ENCODE measurements at places on chromosomes 5 and 9. TPM values are rescaled to one million over a fixed set of nuclear protein-coding genes. Genes with fewer than 3 reads are reported as not detected.

GRCh38 chr9:138082918-138083636 is 205.5 kb downstream of the CACNA1B start:
- H3K4me1 ChIP-seq: no peaks in the 10 kb centered on the region
- H3K4me3 ChIP-seq: no peak overlapping the region
- H3K27ac ChIP-seq: no peak overlapping the region
- DNase-seq: peak; percentile 7
- no peaks in the 10 kb centered on the region for H3K36me3 ChIP-seq

DNA sequence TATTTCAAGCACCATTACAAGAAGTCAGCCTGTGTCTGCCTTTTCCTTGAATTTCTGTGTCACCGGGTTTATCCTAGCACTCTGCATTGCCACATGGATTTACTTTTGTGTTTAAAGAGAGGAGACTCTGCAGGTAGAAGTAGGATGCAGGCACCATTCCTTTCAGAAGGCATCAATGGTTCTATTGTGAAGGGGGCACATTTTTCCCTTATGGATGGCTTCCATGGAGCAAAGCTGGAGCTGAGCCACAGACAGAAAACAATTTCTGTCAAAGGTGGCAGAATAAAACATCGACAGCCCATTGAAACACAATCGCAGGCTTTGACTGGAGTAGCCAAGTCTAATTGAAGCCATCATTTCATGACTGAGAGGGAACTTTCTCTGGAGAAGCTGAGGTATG is 288.0 kb upstream of the ANKH start:
- H3K27ac ChIP-seq: no peak overlapping the region
- no peaks in the 10 kb centered on the region for H3K27me3 ChIP-seq
- no peak overlapping the region for H3K4me3 ChIP-seq
- no peaks in the 10 kb centered on the region for H3K4me1 ChIP-seq
- no peaks in the 10 kb centered on the region for H3K36me3 ChIP-seq

- H3K4me3 ChIP-seq: no peak overlapping the region
- H3K4me1 ChIP-seq: no peaks in the 10 kb centered on the region
- DNase-seq: no peak
- no peaks in the 10 kb centered on the region for H3K27me3 ChIP-seq
- no peaks in the 10 kb centered on the region for H3K36me3 ChIP-seq
- H3K27ac ChIP-seq: no peak overlapping the region
These were observed 103.5 kb downstream of the CDC42SE2 start for GRCh38 chr5:131367219-131367860.

DNA sequence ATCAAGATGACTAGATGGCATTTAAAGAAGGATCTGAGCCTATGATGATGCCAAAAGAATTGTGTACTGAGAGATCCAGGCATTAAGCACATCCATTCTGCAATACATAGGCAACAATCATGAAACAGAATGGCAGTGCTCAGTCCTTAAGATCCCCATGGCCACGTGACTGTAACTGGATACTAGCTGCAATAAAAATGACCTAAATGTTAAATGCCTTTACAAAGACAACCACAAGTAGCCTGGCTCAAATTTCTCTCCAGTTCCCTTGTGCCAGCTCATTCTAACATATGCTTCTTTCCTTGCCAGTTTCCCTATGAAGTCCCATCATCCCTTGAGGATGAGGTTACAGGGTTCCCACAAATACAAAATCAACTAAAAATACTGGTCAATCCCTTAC is 148.3 kb upstream of the GHR start:
- H3K27ac ChIP-seq: no peak overlapping the region
- H3K27me3 ChIP-seq: no peaks in the 10 kb centered on the region
- DNase-seq: no peak
- no peaks in the 10 kb centered on the region for H3K36me3 ChIP-seq
- H3K4me3 ChIP-seq: no peak overlapping the region

IFNA21 gene
- not detected for total RNA-seq

- H3K36me3 ChIP-seq: no peaks in the 10 kb centered on the region
- no peaks in the 10 kb centered on the region for H3K27me3 ChIP-seq
- H3K27ac ChIP-seq: no peak overlapping the region
- DNase-seq: no peak
- no peaks in the 10 kb centered on the region for H3K4me1 ChIP-seq
These were observed 3.2 kb upstream of the TERT start for GRCh38 chr5:1298067-1298551.

DNA sequence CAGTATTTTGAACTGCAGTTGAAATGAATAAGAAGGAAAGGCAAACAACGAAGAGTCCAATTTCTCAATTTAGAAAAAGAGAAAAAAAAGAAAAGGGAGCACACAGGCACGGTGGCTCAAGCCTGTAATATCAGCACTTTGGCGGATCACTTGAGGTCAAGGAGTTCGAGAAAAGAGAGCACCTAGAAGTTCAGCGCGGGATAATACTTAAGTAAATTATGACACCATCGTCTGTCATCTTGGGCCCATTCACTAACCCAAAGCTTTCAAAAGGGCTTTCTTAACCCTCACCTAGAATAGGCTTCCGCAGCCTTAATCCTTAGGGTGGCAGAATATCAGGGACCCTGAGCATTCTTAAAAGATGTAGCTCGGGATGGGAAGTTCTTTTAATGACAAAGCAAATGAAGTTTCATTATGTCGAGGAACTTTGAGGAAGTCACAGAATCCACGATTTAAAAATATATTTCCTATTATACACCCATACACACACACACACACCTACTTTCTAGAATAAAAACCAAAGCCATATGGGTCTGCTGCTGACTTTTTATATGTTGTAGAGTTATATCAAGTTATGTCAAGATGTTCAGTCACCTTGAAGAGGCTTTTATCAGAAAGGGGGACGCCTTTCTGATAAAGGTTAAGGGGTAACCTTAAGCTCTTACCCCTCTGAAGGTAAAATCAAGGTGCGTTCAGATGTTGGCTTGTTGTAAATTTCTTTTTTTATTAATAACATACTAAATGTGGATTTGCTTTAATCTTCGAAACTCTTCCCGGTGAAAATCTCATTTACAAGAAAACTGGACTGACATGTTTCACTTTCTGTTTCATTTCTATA is 602 bp upstream of the CD274 start:
- no peaks in the 10 kb centered on the region for H3K36me3 ChIP-seq
- H3K4me3 ChIP-seq: peak overlapping the region; percentile 63
- no peaks in the 10 kb centered on the region for H3K4me1 ChIP-seq
- no peak for DNase-seq
- peak overlapping the region; percentile 77 for H3K27ac ChIP-seq

PFN3 gene
- 27.5 TPM for total RNA-seq

MYMK gene
- total RNA-seq: not detected

IL13 gene
- total RNA-seq: 25.0 TPM

PCDH12 gene
- total RNA-seq: 0.31 TPM

DNA sequence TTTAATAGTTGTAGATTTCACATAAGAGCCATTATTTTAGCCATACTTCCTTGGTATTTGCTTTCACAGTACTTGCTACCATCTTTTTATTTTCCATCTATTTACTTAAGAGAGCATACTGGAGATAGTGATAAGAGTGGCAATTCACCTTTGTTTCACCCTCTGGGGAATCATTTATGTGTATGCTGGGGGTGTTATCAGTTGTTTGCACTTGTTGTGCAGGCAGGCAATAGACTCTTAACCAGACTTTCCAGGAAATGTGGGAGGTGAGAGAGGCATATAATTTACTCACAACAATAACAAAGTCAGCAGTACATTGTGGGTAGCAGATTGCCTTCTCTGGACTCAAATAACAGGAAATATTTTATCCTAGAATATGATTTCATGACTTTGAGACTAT is 1018.3 kb downstream of the CDH12 start:
- no peaks in the 10 kb centered on the region for H3K36me3 ChIP-seq
- no peak overlapping the region for H3K4me3 ChIP-seq
- H3K27me3 ChIP-seq: no peaks in the 10 kb centered on the region
- DNase-seq: no peak

PCDHA13 gene
- 4.4 TPM for total RNA-seq

GRCh38 chr5:97044052-97044451 is 98.4 kb downstream of the LIX1 start:
- no peak overlapping the region for H3K27ac ChIP-seq
- no peak overlapping the region for H3K4me3 ChIP-seq
- H3K36me3 ChIP-seq: no peaks in the 10 kb centered on the region
- H3K27me3 ChIP-seq: no peaks in the 10 kb centered on the region
- H3K4me1 ChIP-seq: no peaks in the 10 kb centered on the region
- peak; percentile 29 for DNase-seq

- H3K4me1 ChIP-seq: no peaks in the 10 kb centered on the region
- H3K27ac ChIP-seq: no peak overlapping the region
- H3K4me3 ChIP-seq: no peak overlapping the region
These were observed 37.9 kb downstream of the GAS1 start for GRCh38 chr9:86909388-86909787.

POU4F3 gene
- not detected for total RNA-seq

DNA sequence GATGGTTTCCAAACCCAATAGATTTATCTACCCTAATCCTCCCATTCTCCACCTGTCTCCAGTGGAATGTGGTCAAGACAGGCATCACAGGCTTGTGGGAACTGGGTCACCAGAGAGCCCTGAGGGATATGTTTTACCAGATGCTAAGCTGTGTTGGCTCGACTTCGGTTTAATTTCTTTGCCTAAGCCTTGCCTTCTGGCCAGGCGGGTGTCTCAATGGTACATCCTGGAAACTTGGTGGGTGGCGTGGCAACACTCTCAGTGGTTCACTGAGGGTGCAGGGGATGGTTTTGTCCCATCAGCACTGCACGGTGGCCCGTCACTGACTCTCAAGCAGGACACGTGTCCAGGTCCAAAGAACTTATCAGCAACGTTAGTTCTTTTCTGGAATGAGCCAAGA is 192.2 kb downstream of the TENT4A start:
- no peak for DNase-seq
- no peak overlapping the region for H3K4me3 ChIP-seq
- no peaks in the 10 kb centered on the region for H3K27me3 ChIP-seq
- H3K4me1 ChIP-seq: no peaks in the 10 kb centered on the region

DNA sequence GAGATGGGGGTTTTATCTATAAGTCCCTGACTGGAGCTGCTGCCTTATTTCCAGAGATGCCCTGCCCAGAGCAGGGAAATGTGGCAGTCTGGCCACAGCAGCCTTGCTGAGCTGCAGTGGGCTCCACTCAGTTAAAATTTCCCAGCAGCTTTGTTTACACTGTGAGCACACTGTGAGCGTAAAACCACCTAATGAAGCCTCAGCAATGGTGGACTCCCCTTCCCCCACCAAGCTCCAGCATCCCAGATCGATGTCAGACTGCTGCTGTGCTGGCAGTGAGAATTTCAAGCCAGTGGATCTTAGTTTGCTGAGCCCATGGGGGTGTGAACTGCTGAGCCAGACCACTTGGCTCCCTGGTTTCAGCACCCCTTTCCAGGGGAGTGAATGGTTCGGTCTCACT is 208.7 kb upstream of the RAI14 start:
- DNase-seq: no peak
- H3K36me3 ChIP-seq: no peaks in the 10 kb centered on the region
- H3K27me3 ChIP-seq: no peaks in the 10 kb centered on the region
- no peak overlapping the region for H3K4me3 ChIP-seq

ZMYND19 gene
- 73.8 TPM for total RNA-seq

GRCh38 chr9:76600007-76600615 is 141.1 kb downstream of the GCNT1 start:
- H3K27me3 ChIP-seq: no peaks in the 10 kb centered on the region
- H3K27ac ChIP-seq: no peak overlapping the region
- DNase-seq: no peak
- H3K4me3 ChIP-seq: no peak overlapping the region
- H3K4me1 ChIP-seq: no peaks in the 10 kb centered on the region

GRCh38 chr9:112180387-112180881 is 5.3 kb upstream of the SUSD1 start:
- no peak overlapping the region for H3K4me3 ChIP-seq
- H3K27ac ChIP-seq: peak overlapping the region; percentile 22
- H3K36me3 ChIP-seq: no peaks in the 10 kb centered on the region
- no peaks in the 10 kb centered on the region for H3K27me3 ChIP-seq
- DNase-seq: peak; percentile 81

GRCh38 chr5:140591747-140592372 is 27.2 kb downstream of the SLC35A4 start:
- no peak for DNase-seq
- no peak overlapping the region for H3K27ac ChIP-seq
- H3K27me3 ChIP-seq: no peaks in the 10 kb centered on the region
- no peaks in the 10 kb centered on the region for H3K36me3 ChIP-seq

GRCh38 chr9:127680226-127680625 is 26.6 kb upstream of the CFAP157 start:
- H3K27me3 ChIP-seq: no peaks in the 10 kb centered on the region
- H3K4me1 ChIP-seq: no peaks in the 10 kb centered on the region
- no peaks in the 10 kb centered on the region for H3K36me3 ChIP-seq

- H3K27me3 ChIP-seq: no peaks in the 10 kb centered on the region
- no peaks in the 10 kb centered on the region for H3K4me1 ChIP-seq
- no peak for DNase-seq
- H3K36me3 ChIP-seq: no peaks in the 10 kb centered on the region
- H3K27ac ChIP-seq: no peak overlapping the region
- no peak overlapping the region for H3K4me3 ChIP-seq
These were observed 66.9 kb downstream of the PRKACG start for GRCh38 chr9:68947015-68947414.

PAX5 gene
- total RNA-seq: 0.79 TPM

GRCh38 chr9:101465326-101465915 is 29.8 kb upstream of the ALDOB start:
- H3K4me3 ChIP-seq: no peak overlapping the region
- H3K27me3 ChIP-seq: no peaks in the 10 kb centered on the region
- H3K36me3 ChIP-seq: no peaks in the 10 kb centered on the region
- no peaks in the 10 kb centered on the region for H3K4me1 ChIP-seq
- DNase-seq: peak; percentile 49
- no peak overlapping the region for H3K27ac ChIP-seq

PTTG1 gene
- total RNA-seq: 209 TPM

FUBP3 gene
- total RNA-seq: 85.3 TPM

DNA sequence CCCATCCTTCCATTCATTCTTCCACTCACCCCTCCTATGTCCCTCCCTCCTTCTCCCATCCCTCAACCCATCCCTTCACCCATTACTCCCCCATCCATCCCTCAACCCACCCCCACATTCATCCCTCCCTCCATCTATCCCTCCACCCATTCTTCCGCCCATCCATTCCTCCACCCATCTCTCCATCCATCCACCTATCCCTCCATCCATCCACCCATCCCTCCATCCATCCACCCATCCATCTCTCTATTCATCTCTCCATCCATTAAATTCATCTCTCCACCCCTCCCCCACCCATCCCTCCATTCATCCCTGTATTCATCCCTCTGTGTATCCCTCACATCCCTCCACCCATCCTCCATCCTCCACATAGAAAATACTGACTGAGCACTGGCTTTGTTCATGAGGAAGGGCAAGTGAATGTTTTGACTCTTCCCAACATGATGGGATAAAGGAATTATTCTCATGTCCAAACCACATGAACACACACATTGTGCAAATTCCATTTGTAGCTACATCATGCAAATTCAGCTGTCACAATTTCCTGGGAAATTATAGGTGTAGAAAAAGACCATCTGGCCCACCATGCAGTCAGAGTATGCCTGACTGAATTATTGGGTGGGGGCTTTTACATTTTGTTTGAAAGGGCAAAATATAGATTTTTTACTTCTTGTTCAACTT is 6.9 kb upstream of the VAV2 start:
- H3K4me3 ChIP-seq: no peak overlapping the region
- H3K4me1 ChIP-seq: peaks cover 3% of the 10 kb centered on the region
- no peaks in the 10 kb centered on the region for H3K36me3 ChIP-seq
- no peak for DNase-seq
